ENCODE measurements at places on chromosomes 4 and X.

- DNase-seq, result no peak
Observed at GRCh38 chrX:47499293-47499692, 16.3 kb upstream of the ZNF41 start.

- no peak for DNase-seq
Observed at GRCh38 chrX:114800719-114801118, 216.7 kb downstream of the IL13RA2 start.

DNA sequence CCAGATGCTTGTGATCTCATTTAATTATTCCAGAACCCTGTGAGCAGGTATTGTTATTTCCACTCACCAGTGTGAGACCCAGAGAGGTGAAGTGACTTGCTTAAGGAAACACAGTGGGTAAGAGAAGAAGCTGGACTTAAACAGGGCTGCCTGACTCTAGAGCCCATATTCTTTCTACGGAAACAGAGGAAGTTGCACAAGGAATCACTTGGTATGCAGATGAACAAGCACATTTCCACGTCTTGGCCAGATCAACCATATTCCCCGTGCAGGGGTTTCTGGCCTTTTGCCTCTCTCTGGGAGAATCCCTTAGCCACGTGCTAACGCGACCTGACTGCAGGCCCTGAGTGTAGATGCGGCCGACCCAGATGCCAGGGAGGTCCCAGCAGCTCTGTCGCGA lies 195.5 kb upstream of the ATP6AP2 start:
- DNase-seq, result no peak

- peak; percentile 28 for DNase-seq
Observed at GRCh38 chr4:173167758-173168395, 734 bp upstream of the GALNT7 start.

GRCh38 chr4:90189178-90189577 lies 62.0 kb downstream of the CCSER1 start:
- no peak for DNase-seq

GRCh38 chr4:138910195-138910913 lies 105.2 kb upstream of the NOCT start:
- DNase-seq, result no peak

DNA sequence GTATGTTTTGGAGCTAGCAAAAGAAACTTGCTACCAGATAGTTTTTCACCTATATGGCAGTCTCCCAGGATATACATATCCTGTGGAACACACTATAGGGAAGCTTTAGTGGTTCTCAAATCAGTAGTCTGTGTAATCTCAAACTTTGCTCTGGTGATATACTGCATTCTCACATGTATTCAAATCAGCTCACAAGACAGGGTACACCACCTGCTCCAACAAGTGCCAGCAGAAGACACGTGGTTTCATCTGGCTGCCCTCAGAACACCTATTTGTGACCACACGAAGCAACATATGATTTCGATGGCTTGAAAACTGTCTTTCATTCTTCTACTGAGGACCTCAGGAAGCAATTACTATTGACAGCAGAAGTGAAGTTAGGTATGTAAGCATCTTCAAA lies 37.7 kb downstream of the BCLAF3 start:
- no peak for DNase-seq

DNA sequence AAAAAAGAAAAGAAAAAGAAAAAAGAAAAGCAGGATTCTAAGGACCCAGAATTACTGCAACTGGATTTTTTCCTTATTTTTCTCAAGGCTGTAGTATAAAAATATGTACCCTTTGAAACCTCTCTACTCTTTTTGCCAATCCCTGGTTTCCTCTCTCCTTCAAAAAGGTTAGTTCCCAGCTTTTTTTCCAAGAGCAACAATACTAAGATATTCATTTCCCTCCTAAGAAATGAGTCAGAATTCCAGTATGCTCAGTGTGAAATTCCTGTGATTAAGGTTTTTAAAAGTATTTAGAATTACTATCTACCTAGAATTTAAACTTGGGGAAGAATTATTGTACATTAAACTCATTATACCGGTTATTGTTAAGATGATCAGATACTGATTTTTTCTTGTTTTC lies 22.0 kb downstream of the SMIM14 start:
- no peak for DNase-seq

GRCh38 chrX:150696866-150697265 lies 3.7 kb downstream of the MTMR1 start:
- DNase-seq, result no peak

GRCh38 chr4:145739845-145740244 lies 59.9 kb downstream of the C4orf51 start:
- no peak for DNase-seq

- DNase-seq, result no peak
Observed at GRCh38 chrX:107565931-107566603, 62.2 kb upstream of the PRPS1 start.

GRCh38 chr4:151853034-151853433 lies 92.2 kb upstream of the GATB start:
- DNase-seq, result no peak

- DNase-seq, result no peak
Observed at GRCh38 chr4:145299380-145300076, 119.1 kb upstream of the OTUD4 start.

DNA sequence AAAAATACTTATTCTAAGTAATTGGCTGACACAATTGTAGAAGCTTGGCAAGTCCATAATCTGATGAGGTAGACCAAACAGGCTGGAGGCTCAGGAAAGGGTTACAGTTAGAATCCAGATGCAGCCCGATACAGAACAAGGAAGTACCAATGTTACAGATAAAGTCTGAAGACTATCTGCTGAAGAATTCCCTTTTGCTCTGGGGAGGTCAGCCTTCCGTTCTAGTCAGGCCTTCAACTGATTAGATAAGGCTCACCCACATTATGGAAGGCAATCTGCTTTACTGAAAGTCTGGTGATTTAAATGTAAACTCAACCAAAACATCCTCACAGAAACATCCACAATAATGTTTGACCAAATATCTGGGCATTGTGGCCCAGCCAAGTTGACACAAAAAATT lies 7.4 kb upstream of the DYNLT3 start:
- DNase-seq, result no peak

GRCh38 chrX:154459832-154460231 lies 1.8 kb downstream of the PLXNA3 start:
- no peak for DNase-seq

- no peak for DNase-seq
Observed at GRCh38 chr4:154044108-154044531, 255.2 kb upstream of the SFRP2 start.

GRCh38 chr4:38133711-38134480 lies 173.7 kb downstream of the PTTG2 start:
- DNase-seq, result no peak

GRCh38 chrX:126137899-126138298 lies 28.2 kb downstream of the DCAF12L2 start:
- DNase-seq, result peak; percentile 4

- no peak for DNase-seq
Observed at GRCh38 chrX:21798677-21799219, 40.7 kb upstream of the MBTPS2 start.

GRCh38 chr4:7804756-7805385 lies 134.8 kb downstream of the AFAP1 start:
- DNase-seq, result no peak

GRCh38 chr4:186771624-186772023 lies 48.0 kb upstream of the FAT1 start:
- no peak for DNase-seq

DNA sequence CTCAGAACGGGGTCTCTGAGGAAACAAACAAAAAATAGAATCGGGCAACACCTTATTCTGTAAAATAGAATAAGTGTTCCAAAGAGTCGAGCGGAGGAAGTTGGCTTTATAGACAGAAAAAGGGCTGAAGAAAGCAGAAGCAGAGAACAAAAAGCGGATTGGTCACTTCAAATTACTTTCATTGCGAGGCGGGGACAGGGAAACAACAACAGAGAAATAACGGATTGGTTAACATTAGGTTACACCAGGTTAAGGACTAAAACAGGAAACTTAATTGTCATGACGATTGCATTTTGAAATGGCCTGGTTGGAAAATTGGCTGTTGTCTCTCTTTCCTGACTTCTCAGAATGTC lies 433 bp upstream of the COQ2 start:
- peak; percentile 22 for DNase-seq

GRCh38 chrX:49209434-49210251 lies 9.7 kb upstream of the SYP start:
- no peak for DNase-seq

GRCh38 chr4:158810487-158811215 lies 41.8 kb downstream of the FNIP2 start:
- DNase-seq, result no peak

- DNase-seq, result no peak
Observed at GRCh38 chr4:7816771-7817170, 122.9 kb downstream of the AFAP1 start.

DNA sequence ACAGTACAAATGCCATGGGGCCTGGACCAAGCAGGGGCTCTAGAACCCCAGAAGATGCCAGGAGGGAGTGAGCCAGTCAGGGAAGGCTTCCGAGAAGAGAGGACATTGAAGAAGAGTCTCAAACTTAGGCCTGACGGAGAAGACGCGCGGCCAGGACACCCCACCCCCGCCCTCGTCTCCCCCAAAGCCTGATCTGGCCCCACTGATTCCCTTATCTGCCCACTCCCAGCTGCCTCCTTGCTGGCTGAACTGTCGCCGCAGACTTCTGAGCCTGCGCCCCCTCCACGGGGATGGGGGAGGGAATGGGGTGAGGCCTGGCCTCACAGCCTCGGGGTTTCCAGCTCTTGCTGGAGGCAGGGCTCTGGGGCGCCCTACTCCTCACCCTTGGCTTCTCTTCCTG lies 3.6 kb upstream of the GATA1 start:
- DNase-seq, result no peak

GRCh38 chrX:131675596-131676194 lies 131.8 kb downstream of the OR13H1 start:
- DNase-seq, result peak; percentile 38

GRCh38 chrX:13662355-13662791 lies 9.4 kb downstream of the TCEANC start:
- peak; percentile 66 for DNase-seq

GRCh38 chrX:39144956-39145355 lies 343.7 kb downstream of the MID1IP1 start:
- DNase-seq, result peak; percentile 83

DNA sequence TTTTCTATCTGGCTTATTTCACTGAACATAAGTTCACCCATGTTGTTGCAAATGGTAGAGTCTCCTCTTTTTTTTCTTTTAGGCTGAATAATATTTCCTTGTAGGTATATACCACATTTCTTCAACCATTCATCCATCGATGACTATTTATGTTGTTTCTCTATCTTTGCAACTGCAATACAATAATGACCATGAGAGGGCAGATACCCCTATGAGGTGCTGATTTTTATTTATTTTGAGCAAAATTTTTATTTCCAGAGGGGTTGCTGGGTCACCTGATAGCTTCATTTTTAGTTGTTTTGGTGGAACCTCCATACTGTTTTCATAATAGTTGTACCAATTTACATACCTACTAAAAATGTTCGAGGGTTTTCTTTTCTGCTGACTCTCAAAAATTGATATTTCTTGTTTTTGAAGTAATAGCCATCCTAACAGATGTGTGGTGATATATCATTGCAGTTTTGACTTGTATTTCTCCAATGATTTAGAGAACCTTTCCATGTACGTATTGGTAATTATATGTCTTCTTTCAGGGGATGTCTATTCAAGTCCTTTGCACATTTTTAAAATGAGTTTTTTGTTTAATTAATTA lies 1697.0 kb downstream of the PCDH7 start:
- DNase-seq, result no peak

GRCh38 chr4:58732973-58733372 lies 1622.8 kb upstream of the IGFBP7 start:
- no peak for DNase-seq

GRCh38 chrX:23720117-23720677 lies 22.9 kb downstream of the ACOT9 start:
- DNase-seq, result no peak

GRCh38 chr4:38309471-38309870 lies 349.3 kb downstream of the PTTG2 start:
- no peak for DNase-seq

GRCh38 chrX:103215425-103215991 lies 600 bp downstream of the BEX4 start:
- no peak for DNase-seq

GRCh38 chrX:108439426-108439942 lies at the start of gene COL4A5:
COL4A5 (plus strand) TSS chrX:108439838; CDS start chrX:108440126, 288 bp downstream.
- no peak for DNase-seq

GRCh38 chrX:143095816-143096215 lies 70.1 kb downstream of the SPANXN4 start:
- no peak for DNase-seq

GRCh38 chr4:125314676-125315575 lies at the start of gene FAT4:
FAT4 (plus strand) TSS chr4:125314955; CDS start chr4:125316412, 1,457 bp downstream.
- DNase-seq, result peak; percentile 80

DNA sequence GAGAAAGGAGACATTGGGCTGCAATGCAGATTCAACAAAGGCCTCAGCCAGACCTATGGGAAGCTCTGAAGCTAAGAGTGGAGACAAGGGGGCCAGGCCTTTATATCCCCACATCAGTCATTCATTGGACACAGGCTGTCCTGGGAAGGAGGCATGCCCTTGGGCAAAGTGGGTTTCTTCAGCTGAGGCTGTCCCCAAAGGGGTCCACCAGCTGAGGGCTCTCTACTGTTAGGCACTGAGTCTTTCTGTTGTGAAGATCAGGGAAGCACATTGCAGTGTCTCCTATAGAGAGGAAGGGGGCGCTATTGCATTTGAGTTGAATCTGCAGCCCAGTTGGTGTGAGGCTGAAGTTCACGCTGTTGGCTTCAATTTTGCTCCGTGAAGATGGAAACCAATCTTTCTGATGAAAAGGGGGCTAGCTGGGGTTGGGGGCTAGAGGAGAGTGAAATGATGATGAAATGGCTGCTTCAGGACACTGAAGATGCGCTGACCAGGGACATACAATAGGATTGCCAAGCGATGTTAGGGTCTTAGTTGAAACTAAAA lies 48.0 kb downstream of the SLC25A5 start:
- DNase-seq, result peak; percentile 65

DNA sequence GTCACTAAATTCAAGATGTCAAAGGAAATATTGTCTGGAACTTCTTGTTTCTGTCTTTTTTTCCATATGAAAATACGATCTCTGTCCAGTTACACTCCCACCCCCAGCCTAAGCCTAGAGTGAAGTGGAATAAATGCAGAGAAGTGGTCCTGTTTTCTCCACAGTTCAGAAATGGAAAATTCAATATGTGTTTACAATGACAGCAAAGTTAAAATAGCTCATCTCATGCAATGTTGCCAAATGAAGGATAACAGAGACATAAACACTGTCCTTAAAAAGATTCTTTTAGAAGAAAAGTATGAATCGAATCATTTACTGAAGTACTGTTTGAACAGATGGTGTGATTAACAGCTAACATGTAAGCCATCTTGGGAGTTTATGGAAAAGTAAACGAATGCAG lies 160.8 kb upstream of the STK26 start:
- no peak for DNase-seq

GRCh38 chrX:41449615-41450014 lies 2.5 kb downstream of the NYX start:
- peak; percentile 78 for DNase-seq

GRCh38 chr4:126470862-126471261 lies 1156.1 kb downstream of the FAT4 start:
- no peak for DNase-seq

DNA sequence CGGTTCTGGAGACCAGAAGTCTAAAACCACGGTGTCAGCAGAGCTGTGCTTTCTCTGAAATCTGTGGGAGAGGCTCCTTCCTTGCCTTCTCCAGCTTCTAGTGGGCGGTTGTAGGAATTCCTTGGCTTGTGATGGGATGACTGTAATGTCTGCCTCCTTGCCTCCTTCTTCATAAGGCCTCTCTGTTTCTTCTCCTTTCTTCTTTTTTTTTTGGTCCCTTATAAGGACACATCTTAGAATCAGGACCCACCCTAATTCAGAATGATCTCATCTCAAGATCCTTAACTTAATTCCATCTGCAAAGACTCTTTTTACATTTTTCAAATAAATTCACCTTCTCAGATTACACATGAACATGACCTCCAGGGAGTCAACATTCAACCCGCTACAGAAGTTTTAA lies 186.9 kb downstream of the STK32B start:
- no peak for DNase-seq
